ENCODE measurements at places on chromosomes 5 and 9.

DNA sequence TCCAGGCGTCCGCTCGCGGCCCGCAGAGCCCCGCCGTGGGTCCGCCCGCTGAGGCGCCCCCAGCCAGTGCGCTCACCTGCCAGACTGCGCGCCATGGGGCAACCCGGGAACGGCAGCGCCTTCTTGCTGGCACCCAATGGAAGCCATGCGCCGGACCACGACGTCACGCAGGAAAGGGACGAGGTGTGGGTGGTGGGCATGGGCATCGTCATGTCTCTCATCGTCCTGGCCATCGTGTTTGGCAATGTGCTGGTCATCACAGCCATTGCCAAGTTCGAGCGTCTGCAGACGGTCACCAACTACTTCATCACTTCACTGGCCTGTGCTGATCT is 294 bp downstream of the ADRB2 start:
- no peak for DNase-seq

DNA sequence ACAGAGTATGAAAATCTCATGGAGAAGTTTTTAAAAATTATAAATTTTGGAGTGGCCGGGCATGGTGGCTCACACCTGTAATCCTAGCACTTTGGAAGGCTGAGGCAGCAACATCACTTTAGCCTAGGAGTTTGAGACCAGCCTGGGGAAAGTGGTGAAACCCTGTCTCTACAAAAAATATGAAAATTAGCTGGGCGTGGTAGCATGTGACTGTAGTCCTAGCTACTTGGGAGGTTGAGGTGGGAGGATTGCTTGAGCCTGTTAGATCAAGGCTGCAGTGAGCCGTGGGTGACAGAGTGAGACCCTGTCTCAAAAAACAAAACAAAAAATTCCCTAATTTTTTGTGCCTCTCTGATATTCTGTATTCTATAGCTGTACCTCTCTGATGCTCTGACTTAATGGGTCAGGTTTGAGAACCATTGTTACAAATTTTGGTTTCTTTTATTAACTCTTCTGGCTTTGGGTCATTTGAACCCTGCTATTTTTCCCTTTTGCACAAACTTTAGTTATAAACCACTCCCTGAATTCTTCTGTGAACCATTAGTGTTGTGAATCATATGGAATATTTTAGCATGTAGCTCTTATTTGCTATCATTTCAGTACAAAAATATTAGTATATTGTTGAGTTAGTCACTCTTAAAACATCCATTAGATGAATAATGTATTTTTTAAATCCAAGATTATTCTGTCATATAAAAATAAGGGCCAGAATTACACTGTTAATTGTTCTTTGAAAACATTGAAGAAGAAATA is 51.0 kb downstream of the FER start:
- no peak for DNase-seq

- no peak for DNase-seq
Measured at GRCh38 chr9:105972466-105973204, 278.3 kb downstream of the TMEM38B start.

DNA sequence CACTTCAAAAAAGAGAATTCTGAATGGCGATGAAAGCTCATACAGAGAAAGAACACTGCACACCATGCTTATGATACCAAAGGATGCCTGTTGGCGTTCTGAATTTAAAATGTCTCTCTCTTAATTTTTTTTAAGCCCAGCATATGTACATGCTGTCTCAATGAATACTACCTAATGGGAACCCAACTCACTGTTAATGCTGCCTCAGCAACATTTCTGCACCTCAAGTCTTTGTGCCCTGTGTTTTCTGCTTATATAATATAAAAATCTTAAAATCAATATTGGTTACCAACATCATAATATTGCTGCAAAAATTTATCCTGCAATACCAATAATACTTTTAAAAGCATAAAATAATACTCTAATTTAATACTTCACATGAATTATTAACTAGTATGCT is 44.1 kb upstream of the POU5F2 start:
- DNase-seq: no peak

All from SIG-M5 (cell line).